ENCODE measurements at places on chromosomes 13 and 19.

DNA sequence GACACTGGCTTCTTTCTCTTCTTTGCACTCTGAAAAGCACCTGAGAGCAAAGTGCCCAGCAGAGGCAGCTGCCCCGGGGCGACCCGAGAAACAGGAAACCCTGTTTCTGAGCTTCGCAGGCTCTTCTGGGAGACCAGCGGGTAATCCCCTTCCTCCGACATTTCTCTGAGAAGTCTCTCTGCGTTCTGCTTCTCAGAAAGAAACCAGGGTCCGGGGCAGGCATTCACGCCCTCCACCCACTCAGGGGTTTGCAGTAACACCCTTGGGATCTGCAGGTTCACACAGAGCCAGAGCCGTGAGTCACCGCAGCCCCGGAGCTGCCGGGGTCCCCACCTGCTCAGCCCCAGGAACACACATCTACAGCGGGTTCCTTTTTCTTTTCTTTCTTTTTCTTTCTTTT lies 86.0 kb downstream of the GADD45B start:
- peak; percentile 68 for DNase-seq

DNA sequence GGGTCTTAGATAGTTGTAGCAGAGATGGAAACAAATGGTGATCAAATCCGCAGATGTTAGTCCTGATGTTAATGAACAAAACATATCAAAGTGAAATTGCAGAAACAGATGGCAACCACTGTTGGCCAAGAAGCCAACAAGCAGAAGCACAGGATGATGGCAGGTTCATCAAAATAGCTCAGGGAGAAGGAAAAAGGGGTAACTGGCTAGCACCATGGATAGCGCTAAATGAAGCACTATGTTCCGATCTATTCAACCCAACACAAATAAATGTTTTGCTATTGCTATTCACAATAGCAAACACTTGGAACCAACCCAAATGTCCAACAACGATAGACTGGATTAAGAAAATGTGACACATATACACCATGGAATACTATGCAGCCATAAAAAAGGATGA lies 413.7 kb downstream of the FGF14 start:
- DNase-seq = no peak

GRCh38 chr13:44842158-44842557 lies 147.1 kb downstream of the NUFIP1 start:
- DNase-seq = no peak

DNA sequence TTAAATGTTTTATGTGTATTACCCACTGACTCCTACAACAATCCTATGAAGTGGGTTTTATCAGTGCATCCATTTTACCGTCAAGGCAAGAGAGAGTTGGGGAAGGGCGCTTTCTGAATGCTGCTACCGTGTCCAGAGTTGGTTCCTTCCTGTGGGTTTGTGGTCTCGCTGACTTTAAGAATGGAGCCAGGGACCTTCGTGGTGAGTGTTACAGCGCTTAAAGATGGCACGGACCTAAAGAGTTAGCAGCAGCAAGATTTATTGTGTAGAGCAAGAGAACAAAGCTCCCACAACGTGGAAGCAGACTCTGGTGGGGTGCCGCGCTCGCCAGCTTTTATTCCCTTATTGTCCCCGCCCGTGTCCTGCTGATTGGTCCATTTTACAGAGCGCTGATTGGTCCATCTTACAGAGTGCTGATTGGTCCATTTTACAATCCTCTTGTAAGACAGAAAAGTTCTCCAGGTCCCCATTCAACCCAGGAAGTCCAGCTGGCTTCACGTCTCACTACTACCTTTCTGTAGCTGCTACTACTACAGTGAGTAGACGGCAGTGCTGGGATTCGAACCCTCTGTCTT lies 6.1 kb downstream of the OSCAR start:
- DNase-seq = no peak

DNA sequence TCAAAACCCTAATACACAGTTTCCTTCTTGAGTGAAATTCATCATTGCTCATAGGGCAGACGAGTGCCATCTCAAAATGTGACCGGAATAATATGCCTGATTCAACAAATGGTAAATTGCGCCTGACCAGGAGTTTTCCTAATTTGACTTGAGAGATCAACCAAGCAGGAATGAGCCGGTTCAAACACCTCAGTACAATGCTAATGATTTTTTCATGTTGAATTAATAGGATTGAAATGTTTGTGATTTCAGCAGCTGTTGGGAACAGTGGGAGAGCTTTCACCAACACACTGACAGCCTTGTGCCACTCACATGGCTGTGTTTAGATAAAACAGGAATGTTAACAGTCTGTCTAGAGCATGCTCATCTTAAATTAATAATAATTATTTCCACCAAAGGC lies 484.8 kb downstream of the PCDH9 start:
- no peak for DNase-seq

DNA sequence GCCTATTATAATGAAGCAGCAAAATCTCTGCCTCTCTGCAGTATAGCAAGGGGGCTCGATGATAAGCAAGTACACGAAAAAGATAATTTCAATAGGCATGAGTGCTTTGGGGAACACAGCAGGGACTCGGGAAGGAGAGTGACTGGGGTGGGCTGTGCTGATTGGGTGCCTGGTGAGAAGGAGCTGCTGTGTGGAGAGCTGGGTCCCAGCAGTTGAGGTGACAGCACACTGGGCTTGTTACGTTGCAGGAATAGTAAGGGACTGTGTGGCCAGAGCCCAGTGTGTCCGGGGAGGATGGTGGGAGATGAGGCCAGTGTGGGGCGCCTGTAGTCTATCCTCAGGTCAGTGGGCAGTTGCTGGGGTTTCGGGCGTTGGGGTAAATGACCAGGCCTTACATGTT lies 17.4 kb downstream of the WDR62 start:
- DNase-seq = no peak

DNA sequence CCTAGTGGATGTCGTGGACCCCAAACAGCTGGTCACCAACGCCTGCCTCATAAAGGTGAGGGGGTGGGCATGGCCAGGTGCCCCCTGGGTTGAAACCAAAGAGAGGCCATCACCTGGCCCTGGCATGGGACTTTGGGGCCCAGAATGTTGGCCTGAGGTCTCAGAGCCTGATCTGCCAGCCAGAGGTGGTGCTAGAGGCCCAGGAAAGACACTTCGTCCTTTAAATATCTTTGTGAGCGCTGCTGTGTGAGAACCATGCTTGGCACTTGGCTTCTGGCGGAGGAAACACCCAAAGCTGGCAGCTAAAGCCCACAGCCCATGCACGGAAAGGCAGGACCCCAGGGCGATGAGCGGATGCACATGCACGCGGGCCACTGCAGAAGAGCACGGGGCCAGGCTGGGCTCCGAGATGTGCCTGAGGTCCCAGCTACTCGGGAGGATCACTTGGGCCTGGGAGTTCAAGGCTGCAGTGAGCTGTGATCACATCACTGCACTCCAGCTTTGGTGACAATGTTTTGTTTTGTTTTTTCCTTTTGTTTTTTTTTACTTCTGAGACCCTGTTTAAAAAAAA lies 4.3 kb upstream of the ADM5 start:
- no peak for DNase-seq

- DNase-seq = no peak
These were observed 60.7 kb upstream of the RFXAP start for GRCh38 chr13:36758345-36758744.

- no peak for DNase-seq
These were observed 577 bp downstream of the ZNF181 start for GRCh38 chr19:34734537-34735103.

- DNase-seq = no peak
These were observed 18.0 kb downstream of the ZNF574 start for GRCh38 chr19:42093926-42094325.

- DNase-seq = no peak
These were observed 185.2 kb downstream of the KLF12 start for GRCh38 chr13:73948848-73949529.

- DNase-seq = no peak
These were observed 10.6 kb downstream of the PLPP2 start for GRCh38 chr19:280541-281009.

GRCh38 chr19:41351339-41352245 lies 2.1 kb downstream of the TGFB1 start:
- DNase-seq = peak; percentile 88

GRCh38 chr19:28500982-28501630 lies 711.8 kb downstream of the UQCRFS1 start:
- DNase-seq = no peak

GRCh38 chr19:14003251-14004055 lies 2.7 kb downstream of the RFX1 start:
- no peak for DNase-seq

GRCh38 chr19:11596156-11596555 lies 1.1 kb upstream of the ZNF627 start:
- DNase-seq = no peak

GRCh38 chr19:34067861-34068271 lies 104.4 kb upstream of the LSM14A start:
- no peak for DNase-seq

DNA sequence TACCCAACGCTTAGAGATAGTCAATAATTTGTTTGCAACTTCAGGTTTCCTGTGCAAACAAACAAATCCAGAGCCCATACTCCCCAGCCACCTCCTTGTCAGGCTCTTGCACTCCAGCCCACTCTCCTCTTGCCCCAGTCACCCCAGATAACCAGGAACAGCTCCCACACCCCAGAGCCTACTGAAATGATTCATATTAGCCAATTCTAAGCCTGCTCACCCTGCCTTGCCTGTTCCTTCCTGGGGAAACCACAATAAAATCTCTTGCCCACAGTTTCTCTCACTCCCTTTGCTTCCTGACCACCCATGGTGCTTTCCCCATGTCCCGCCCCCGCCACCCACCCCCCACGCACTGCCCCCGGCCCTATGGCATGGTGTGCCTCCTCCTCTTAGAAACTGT lies 3.8 kb upstream of the ACTL9 start:
- no peak for DNase-seq
